ENCODE measurements at places on chromosomes 4 and X. TPM values are rescaled to one million over a fixed set of nuclear protein-coding genes. Genes with fewer than 3 reads are reported as not detected.

KCND1 gene
- total RNA-seq, result 0.59 TPM

FLNA gene
- total RNA-seq, result 375 TPM

TASL gene
- not detected for total RNA-seq

TMPRSS11F gene
- total RNA-seq, result 0.10 TPM

ASB12 gene
- not detected for total RNA-seq

SLC30A9 gene
- 52.1 TPM for total RNA-seq

RAB9B gene
- total RNA-seq, result under 0.01 TPM

SCRG1 gene
- 0.12 TPM for total RNA-seq

ITGB1BP2 gene
- 0.96 TPM for total RNA-seq

DUSP9 gene
- total RNA-seq, result not detected

CT47B1 gene
- total RNA-seq, result not detected

SLC39A8 gene
- 6.7 TPM for total RNA-seq

ZIC3 gene
- not detected for total RNA-seq

CTAG1A gene
- total RNA-seq, result not detected

ADAM29 gene
- not detected for total RNA-seq

ADH1C gene
- 0.48 TPM for total RNA-seq

PCDH10 gene
- 0.10 TPM for total RNA-seq

SLC25A14 gene
- 14.1 TPM for total RNA-seq

PDCL2 gene
- not detected for total RNA-seq

C4orf50 gene
- total RNA-seq, result not detected

SLC26A1 gene
- total RNA-seq, result not detected

OPRPN gene
- not detected for total RNA-seq

FOXO4 gene
- total RNA-seq, result 4.2 TPM

NLRP2B gene
- total RNA-seq, result not detected

OSTC gene
- 281 TPM for total RNA-seq

CLNK gene
- total RNA-seq, result not detected

GPR82 gene
- total RNA-seq, result not detected

F8A2 gene
- not detected for total RNA-seq

GRIA3 gene
- total RNA-seq, result 0.36 TPM

FRMD7 gene
- total RNA-seq, result 0.10 TPM

CCDC158 gene
- not detected for total RNA-seq

FGF13 gene
- 0.10 TPM for total RNA-seq

TLR10 gene
- not detected for total RNA-seq

SRPK3 gene
- total RNA-seq, result 1.1 TPM

FMR1NB gene
- total RNA-seq, result not detected

ZNF630 gene
- total RNA-seq, result 3.5 TPM

CYSLTR1 gene
- total RNA-seq, result not detected

Data from RPMI7951 (cell line).